Activated T-helper 1 cell treated with anti-CD3 and anti-CD28 coated beads, Interleukin-12 subunit alpha, Interleukin-12 subunit beta, Interleukin-2, Interleukin-4 antibody, amounts not matched to agents 30 ng/mL and 10 ng/mL and 1 ng/mL, durations not matched to agents 14 hours and 24 hours and 36 hours (primary cell): ENCODE measurements at places on chromosomes 12 and 14.

GRCh38 chr14:104788161-104788818 lies 7.3 kb downstream of the AKT1 start:
- DNase-seq, result no peak

- no peak for DNase-seq
These were observed 11.6 kb upstream of the RAN start for GRCh38 chr12:130860311-130860710.

GRCh38 chr14:67762051-67762450 lies 54.3 kb downstream of the ZFYVE26 start:
- no peak for DNase-seq

- DNase-seq, result no peak
These were observed 55.5 kb downstream of the TTC7B start for GRCh38 chr14:90760591-90761316.

DNA sequence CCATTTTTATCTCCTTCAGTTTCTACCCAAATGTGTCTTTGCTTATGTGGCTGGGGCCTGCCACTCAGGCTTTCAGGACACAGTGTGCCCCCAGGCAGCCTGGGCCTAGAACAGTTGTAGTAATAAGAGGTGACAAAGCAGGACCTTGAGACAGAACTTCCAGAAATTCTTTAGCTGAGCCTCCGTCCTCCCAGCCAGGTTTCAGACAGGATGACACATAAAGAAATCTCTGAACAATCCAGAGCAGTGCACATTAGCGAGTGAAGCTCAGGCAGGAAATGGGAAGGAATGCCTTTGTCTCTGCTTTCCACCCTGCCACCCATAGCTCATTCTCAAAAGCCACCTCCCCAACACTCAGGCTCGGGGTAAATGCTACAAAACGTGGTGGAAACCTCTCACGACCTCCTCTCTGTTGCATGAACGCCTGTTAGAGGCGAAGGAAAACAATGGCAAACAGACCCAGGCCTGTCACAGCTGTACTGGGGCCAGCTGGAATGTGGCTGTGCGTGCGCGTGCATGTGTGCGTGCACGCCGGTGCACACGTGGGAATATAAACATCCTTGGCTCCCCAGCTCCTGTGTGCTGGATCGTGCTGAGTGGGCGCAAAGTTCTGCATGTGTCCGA lies 286.7 kb downstream of the ZFP36L1 start:
- no peak for DNase-seq

- no peak for DNase-seq
These were observed 244.9 kb upstream of the LRIG3 start for GRCh38 chr12:59164991-59165718.

GRCh38 chr14:90274019-90274418 lies 17.7 kb downstream of the PSMC1 start:
- no peak for DNase-seq

DNA sequence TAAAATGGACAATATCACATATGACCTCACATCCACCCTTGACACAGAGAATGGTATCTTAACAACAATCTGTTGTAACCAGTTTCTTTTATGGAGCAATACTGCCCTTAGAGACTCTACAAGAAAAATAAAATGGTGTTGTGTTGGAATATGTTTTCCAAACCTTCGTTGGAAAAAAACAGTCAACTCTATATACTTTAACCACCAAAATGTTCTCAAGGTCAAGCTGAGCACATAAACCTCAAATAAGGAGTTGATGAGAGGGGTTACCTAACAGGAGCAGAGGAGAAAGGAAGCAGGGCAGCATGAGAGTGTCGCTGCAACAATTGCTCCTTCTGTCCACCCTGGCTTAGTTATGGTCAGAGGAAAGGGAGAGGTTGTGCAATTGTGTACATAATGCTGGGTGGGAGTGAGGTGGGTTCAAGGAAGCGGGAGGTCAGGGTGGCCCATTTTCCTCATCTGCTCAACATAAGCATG lies 179.2 kb upstream of the BMP4 start:
- no peak for DNase-seq

DNA sequence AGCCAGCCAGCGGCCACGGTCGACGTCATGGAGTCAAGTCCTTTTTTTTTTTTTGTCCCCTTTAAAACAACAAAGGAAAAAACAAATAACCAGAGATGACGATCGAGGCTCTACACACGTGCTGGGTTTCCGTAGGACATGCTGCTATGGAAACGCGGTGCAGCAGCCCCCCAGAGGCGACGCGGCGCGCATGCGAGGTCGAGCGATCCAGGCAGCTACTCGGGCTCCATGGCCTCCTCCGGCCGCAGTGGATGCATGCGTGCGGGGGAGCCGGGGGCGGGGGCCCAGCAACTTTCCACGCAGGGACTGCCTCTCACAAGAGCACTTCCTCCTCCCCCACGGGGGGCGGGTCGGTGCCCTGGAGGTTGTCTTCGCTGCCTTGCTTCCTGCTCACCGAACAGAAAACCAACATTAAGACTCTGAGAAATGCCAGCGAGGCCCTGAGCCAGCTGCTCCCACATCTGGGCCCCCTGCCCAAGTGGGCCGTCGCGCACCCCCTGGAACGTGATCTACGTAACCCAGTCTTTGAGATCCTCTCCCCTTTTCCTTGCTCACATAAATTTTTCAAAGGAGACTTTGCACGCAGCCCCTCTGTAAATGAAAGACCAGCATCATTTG lies 30.7 kb downstream of the P2RX4 start:
- peak; percentile 79 for DNase-seq

DNA sequence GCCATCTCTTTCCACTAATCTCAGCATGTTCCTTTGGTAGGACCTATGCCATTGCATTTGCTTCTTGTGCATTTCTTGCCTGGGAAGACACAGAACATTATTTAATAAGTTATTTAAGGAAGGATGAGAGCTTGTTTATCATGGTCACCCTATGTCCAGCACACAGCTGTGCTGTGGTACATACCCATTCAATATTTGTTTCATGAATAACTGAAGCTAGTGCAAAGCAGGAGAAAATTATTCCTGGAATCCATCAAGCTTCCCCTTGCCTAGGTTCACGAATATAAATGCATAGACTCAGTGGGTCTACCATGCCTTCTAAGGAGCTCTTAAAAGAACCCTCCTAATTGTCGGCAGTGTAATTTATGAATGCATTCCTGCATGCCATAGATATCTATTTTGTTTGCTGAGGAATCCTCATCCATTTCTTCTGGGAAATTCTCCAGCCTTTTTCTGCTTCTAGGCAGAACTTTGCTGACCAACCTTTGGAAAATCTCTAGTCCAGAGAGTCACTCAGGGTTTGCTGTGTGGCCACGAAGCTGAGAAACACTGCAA lies 599.8 kb upstream of the TMEM132C start:
- no peak for DNase-seq

DNA sequence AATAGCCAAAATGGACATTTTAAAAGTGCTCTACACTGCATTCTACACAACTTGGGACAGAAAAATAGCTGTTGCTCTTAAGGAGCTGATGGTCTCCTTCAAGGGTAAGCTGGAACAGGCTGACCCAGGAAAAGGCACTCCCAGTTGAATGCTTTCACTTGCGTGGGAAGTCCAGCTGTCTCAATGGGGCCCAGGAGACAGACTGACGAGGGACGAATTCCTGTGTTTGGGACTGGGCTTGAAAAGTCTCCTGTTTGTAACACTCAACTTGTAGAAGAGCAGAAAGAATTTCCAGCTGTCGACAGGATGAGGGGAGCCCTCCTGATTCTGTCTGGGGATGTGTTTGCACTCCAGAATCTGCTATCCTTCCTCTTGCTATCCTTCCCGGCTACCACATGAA lies 180.8 kb downstream of the ZFP36L1 start:
- no peak for DNase-seq
